Activated T-helper 2 cell treated with anti-CD3 and anti-CD28 coated beads, Interferon-gamma antibody, Interleukin-2, Interleukin-4, amounts not matched to agents 10 μg/mL and 5 μg/mL and 100 μg/mL, durations not matched to agents 14 hours and 24 hours and 36 hours (primary cell): ENCODE measurements at places on chromosomes 3 and 15.

DNA sequence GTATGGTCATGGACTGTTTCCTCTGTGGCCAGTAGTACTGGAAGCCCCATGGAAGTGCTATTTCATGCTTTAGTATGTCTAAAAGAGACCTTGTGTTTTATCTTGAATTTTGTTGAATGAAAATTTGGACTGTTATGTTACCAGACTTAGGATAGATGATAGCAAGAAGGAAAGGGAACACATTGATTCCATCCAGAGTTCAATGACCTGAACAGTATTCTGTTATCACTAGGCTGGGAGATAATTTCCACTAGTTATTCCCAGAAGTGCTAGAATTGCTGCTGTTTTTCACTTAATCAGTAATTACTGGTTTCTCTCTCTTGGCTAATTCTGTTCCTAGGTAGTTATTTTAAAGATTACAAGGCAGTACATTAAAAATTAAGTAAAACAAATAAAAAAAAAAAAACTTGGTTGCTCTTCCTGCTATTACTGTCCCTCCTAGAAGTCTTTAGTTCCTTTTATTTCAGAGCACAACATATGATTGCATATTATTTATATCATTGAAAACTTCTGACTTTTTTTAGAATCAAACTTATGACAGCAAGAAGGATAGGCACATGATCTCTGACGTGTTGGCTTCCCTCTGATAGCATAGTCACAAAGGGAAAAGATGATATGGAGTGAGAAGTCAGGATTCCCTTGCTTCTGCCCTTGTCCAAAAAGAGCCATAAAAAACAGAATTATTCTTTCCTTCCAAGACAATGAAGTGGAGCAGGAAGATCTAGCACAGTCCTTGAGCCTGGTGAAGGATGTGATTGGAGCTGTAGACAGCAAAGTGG, 72.2 kb downstream of the KLHL25 start:
- no peak for DNase-seq

DNA sequence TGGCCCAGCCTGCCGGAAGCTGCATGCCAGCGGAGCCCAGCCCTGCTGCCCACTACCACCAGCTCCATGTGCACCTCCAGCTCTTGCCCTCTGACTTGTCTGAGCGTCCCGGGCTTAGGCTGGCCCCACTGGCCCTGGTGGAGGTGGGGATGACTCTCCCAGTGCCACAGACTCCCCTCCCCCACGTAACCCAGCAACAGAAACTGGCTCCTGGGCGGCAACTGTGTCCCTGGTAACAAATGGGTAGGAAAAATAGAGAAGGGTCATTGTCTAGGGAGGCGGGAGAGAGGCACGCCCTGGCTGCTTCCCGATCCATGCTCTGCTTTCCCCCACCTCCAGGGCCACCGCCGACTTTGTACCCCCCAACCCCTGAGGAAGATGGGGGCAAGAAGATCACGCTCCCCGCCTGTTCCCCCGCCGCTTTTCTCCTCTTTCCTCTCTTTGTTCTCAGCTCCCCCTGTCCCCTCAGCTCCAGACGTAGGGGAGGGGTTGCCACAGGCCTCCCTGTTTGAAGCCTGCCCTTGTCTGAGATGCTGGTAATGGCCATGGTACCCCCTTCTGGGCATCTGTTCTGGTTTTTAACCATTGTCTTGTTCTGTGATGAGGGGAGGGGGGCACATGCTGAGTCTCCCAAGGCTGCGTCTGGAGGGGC, 10.8 kb upstream of the SEMA3B start:
- no peak for DNase-seq

GRCh38 chr3:154345422-154346122, 21.3 kb upstream of the DHX36 start:
- DNase-seq, result no peak

- DNase-seq, result no peak
These were observed 176.8 kb downstream of the MEGF11 start for GRCh38 chr15:66076591-66077319.

- DNase-seq, result no peak
These were observed 107.5 kb downstream of the TIGIT start for GRCh38 chr3:114401346-114401745.

DNA sequence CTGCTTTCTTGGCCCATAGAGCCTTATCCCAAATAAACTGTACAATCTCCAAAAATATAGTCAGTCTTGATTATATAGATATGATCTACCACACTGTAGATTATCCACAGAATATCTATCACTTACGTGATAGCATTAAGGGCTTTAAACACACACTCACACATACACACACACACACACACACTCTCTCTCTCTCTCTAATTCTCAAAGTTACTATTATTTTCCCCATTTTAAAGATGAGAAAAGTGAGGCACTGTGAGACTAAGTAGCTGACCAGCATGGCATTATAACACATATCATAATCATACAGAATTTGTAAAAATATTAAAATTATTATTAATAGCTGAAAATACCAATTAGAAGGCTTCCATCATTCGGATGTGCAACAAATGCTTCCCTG, 4.2 kb downstream of the TBC1D5 start:
- DNase-seq, result no peak
